T-helper 2 cell treated with Interferon-gamma antibody and Interleukin-4, amounts not matched to agents 100 ng/mL and 5 ng/mL, for 36 hours (primary cell): ENCODE measurements at places on chromosomes 5 and 9. TPM values are rescaled to one million over a fixed set of nuclear protein-coding genes. Genes with fewer than 3 reads are reported as not detected.

Gene CD74
- total RNA-seq, result 624 and 634 TPM in 2 replicates

Gene THBS4
- total RNA-seq, result 0.61 and 0.68 TPM in 2 replicates

Gene RNF208
- total RNA-seq, result 3.3 and 3.8 TPM in 2 replicates

Gene MUSK
- not detected in 2 replicates for total RNA-seq

Gene TLE1
- total RNA-seq, result 0.11 and 0.34 TPM in 2 replicates

Gene BTF3
- 746 and 755 TPM in 2 replicates for total RNA-seq

Gene SGCD
- total RNA-seq, result not detected in 2 replicates

Gene CA9
- 0.27 and 0.30 TPM in 2 replicates for total RNA-seq

Gene INSL4
- total RNA-seq, result not detected in 2 replicates

Gene NR5A1
- total RNA-seq, result not detected in 2 replicates

Gene NRG2
- not detected in 2 replicates for total RNA-seq

Gene SOX30
- total RNA-seq, result 0.11 and 0.16 TPM in 2 replicates

Gene PCDHB12
- not detected in 2 replicates for total RNA-seq

Gene EXD3
- 8.2 and 9.6 TPM in 2 replicates for total RNA-seq

Gene SLC34A1
- 0.07 and 0.11 TPM in 2 replicates for total RNA-seq

Gene JAKMIP2
- total RNA-seq, result 7.6 and 9.5 TPM in 2 replicates

Gene SLC6A18
- total RNA-seq, result not detected in 2 replicates

Gene GPR150
- total RNA-seq, result 0.30 and 0.48 TPM in 2 replicates
